CD4-positive, alpha-beta T cell treated with Interleukin-4 for 4 hours (primary cell): ENCODE measurements at places on chromosomes 2 and 18.

DNA sequence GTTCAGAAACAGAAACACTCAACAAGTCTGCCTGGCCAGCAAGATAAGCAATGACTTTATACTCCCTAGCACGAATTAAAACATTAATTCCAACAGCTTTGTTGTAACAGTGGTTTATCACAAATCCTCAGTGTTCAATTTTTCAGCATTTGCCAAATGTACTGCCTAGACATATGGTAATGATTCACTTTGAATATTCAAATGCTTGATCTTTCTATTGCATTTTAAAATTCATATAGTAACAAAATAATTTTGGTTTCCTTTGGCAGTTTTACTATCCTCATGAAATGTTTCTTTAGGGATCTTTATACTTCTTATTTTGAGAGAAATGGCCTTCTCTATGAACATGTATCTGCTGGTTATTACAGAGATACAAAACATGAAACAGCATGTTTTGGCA is 851.8 kb upstream of the NXPH2 start:
- no peak for DNase-seq

- DNase-seq: no peak
These were observed 19.1 kb upstream of the VIT start for GRCh38 chr2:36677386-36677785.

GRCh38 chr2:63875559-63876245 is 34.0 kb downstream of the UGP2 start:
- no peak for DNase-seq

- DNase-seq: no peak
These were observed 486.3 kb upstream of the FSHR start for GRCh38 chr2:49640630-49641029.

DNA sequence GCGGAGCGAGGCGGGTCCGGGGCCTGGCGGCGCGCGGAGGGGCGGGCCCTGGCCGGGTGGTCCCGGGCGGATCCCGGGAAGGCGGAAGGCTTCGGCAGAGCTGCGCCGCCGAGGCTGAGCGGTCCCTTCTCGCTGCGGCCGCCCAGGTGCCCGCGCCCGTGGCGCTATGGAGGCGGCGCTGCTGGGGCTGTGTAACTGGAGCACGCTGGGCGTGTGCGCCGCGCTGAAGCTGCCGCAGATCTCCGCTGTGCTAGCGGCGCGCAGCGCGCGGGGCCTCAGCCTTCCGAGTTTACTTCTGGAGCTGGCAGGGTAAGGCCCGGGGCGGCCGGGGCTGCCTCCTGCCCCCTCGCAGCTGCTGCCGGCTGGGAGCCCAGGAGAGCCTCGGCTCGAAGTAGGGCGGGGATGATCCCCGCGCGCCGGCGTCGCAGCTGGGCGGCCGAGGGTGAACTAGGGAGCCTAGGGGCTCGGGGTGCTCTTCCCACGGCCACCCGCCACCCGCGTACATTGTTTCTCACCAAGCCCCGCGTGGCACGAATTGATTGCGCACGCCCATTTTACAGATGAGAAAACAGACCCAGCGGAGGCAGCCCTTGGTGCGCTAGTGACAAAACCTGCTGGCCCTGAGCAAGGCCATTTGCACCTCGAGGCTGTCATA is at the start of gene SLC66A3:
Gene SLC66A3 (plus strand): TSS at position 87 of the 655 bp plus-strand sequence. CDS start 80 bp downstream, at position 167.
- DNase-seq: peak; percentile 87

GRCh38 chr2:160358046-160358445 is 135.6 kb downstream of the RBMS1 start:
- no peak for DNase-seq

GRCh38 chr2:71330585-71331330 is 824 bp upstream of the ZNF638 start:
- DNase-seq: no peak
